ENCODE measurements at places on chromosomes 1 and 21.

GRCh38 chr1:149997585-149998262 lies 12.8 kb downstream of the OTUD7B start:
- no peak for DNase-seq

DNA sequence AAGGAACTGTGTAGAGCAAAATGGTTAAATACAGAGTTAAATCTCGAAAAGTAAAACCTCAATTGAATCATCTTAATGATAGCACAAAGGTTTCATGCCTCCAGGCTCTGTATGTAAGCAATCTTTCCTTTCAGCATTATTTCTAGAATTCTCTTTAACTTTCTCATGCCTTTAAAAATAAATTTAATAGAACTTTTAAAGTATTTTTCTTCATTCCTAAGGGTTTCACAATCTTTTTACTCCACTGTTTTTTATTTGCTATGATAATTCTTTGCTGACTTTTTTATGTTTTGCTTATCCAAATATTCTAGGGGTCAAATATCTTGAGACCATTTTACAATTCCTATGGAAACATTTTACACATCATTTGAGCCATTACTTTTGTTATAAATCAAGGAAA lies 288.0 kb downstream of the BACH1 start:
- DNase-seq = no peak

DNA sequence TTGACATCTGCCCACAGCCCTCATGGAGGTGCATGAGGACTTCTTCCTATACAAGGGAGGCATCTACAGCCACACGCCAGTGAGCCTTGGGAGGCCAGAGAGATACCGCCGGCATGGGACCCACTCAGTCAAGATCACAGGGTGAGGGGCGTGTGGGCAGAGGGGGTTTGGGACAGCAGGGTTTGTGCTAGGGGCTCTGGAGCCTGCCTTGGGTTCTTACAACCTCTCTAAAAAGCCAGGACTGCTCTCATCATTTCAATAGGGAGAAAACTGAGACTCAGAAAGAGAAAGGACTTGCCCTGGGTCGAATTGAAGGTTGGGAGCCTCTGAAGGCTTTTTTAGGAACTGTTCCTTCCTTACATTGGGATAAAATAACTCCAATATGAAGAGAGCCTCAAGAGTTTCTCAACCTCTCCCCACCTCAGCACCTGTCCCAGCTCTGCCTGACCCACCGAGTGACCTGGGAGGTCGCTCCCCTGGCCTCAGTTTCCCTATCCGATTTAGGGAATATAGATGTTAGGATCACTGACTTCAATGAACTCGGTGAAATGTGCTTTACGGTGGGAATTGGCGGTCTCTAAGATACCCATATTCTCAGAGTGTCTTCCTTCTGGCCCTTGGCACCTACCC lies 9.5 kb downstream of the TINAGL1 start:
- DNase-seq = no peak

GRCh38 chr1:48916130-48917069 lies 139.7 kb upstream of the BEND5 start:
- peak; percentile 65 for DNase-seq

- no peak for DNase-seq
Observed at GRCh38 chr21:36395353-36396111, 10.3 kb downstream of the CHAF1B start.

GRCh38 chr1:203124546-203125317 lies 2.8 kb upstream of the ADORA1 start:
- DNase-seq = no peak

DNA sequence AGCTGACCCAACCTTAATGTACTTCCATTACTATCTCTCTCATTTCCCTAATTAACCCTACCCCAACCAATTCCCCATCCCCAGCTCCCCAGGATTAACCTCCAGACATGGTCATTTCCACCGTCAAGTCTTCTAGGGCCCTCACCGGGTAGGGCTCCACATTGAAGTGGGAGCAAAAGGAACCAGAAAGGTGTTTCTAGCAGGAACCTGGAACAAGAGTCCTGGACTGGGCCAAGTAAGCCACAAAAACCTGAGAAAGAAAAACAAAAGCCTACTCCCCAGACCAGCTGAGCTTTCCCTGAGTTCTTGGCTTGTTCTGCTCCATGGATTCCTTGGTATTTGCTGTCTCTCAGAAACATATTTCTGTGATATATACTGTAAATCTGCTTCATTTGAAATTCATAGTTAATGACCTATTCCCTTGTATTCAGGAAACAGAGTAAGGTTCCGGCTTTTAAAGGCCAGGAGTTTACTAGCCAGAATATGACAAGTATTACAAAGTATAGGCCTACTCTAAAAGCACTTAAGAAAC lies 58.4 kb downstream of the SYF2 start:
- no peak for DNase-seq

GRCh38 chr1:201916649-201917249 lies 28.1 kb downstream of the SHISA4 start:
- DNase-seq = no peak

DNA sequence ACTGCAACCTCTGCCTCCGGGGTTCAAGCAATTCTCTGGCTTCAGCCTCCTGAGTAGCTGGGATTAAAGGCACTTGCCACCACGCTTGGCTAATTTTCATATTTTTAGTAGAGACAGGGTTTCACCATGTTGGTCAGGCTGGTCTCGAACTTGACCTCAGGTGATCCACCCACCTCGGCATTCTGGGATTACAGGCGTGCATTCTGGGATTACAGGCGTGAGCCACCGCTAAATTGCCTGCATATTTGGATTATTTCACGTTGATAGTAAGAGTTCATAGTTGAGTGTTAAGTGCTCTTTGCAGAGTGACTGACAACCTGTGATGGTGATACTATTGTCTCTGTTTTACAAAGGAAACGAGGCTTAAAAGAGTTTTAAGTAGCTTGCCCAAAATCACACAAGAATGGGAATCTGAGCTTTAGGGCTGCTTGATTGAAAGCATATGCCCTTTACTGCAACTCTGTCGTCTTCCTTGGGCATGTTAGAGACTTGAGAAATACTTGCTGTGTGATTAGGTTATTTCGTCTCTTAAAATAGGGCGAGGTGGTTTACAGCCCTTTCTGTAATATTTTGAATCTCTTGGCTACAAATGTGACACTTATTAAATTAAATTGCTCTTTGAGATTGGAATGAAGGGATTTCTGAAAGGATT lies 12.4 kb downstream of the CDC42 start:
- DNase-seq = no peak
